ENCODE measurements at places on chromosomes 2 and 18. TPM values are rescaled to one million over a fixed set of nuclear protein-coding genes. Genes with fewer than 3 reads are reported as not detected.

CHRNG gene
- not detected for total RNA-seq

DNA sequence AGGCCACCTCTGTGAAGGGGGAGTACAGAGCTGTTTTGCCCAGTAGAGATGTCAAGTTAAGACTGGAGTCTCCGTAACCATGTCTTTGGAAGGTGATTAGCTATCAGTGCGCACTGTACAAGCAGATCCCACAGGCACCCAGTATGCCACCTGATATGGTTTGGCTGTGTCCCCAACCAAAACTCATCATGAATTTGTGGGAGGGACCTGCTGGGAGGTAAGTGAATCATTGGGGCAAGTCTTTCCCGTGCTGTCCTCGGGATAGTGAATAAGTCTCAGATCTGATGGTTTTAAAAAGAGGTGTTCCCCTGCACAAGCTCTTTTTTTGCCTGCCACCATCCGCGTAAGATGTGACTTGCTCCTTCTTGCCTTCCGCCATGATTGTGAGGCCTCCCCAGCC, 90.2 kb downstream of the ACTR2 start:
- DNase-seq = no peak

DNA sequence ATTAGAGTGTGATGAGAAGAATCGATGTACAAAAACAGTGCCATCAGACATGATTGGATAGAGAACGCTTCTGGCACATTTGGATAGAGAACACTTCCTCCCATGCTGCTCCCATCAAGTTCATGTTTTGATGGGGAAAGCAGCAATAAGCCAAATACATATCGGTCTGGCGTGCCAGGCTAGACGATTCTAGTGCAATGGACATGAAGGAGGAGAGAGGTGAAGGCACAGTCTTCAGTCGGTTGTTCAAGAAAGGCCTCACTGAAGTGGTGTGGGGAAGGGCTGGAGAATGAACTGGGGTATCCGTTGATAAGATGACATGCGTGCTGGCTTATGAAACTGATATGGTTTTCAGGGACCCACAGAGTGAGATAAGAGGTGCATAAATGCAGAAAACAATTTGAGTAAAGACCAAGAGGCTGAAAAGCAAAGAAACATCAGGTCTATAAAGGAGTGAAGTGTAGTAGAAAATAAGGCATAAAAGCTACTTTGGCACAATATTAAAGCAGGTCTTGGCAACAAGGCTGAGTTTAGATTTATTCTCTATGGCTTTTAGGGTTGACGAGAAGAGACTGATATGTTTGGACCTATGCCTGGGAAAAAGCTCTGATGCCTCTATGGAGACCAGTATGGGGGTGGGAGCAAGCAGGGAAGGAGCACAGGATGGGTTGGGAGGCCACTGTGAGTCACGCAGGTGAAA, 117.6 kb upstream of the PIEZO2 start:
- DNase-seq = no peak

GRCh38 chr2:85133751-85134254, 611 bp downstream of the TCF7L1 start:
- DNase-seq = peak; percentile 23

DNA sequence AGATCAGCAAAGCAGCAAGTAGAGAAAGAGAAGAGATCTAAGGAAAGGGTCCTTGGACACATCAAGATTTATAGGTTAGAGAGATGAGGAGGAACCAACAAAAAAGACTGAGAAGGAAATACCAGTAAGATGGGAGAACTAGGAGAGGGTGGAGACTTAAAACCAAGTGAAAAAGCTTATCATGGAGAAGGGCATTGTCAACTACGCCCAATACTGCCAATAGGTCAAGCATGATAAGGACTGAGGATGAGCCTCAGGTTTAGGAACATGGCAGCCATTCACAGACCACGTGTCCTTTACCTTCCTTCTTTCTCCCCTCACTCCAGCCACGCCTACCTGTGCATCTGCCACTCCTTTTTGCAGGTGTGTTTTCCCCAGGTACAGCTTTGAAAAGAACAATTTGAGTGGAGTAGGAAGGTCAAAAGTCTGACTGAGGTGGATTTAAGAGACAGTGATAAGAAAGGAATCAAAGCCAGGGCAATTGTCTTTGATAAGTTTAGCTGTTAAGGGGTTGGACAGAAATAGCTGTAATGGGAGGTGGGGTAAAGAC, 238.7 kb downstream of the STK39 start:
- peak; percentile 68 for DNase-seq

TNS1 gene
- 164 TPM for total RNA-seq

LHCGR gene
- not detected for total RNA-seq

DNA sequence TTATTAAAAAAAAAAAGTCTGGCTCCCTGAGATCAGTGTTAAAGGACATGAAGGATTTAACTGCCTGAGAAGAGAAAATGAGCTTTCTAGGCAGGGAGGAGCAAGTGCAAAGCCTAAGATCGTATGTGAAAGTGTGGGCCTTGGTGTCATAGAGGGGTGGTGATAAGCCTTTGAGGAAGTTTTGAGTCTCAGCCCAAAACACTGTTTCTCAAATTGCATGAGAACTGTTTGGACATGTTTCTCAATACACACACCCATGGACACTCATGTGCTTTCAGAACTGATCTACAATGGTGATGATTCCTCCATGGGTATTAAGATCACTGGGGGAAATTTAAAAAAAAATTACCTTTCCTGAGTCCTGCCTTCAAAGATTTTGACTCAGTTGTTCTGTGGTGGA, 336.7 kb upstream of the RND3 start:
- DNase-seq = no peak

GRCh38 chr2:204437408-204437807, 107.9 kb upstream of the PARD3B start:
- no peak for DNase-seq

GRCh38 chr2:121993682-121994081, 238.2 kb downstream of the TSN start:
- no peak for DNase-seq

SEC11C gene
- 50.8 TPM for total RNA-seq

GRCh38 chr2:54176577-54176976, 61.2 kb downstream of the ACYP2 start:
- DNase-seq = peak; percentile 22

ARHGEF33 gene
- total RNA-seq = 0.32 TPM
